ENCODE measurements at places on chromosomes 4 and X.

DNA sequence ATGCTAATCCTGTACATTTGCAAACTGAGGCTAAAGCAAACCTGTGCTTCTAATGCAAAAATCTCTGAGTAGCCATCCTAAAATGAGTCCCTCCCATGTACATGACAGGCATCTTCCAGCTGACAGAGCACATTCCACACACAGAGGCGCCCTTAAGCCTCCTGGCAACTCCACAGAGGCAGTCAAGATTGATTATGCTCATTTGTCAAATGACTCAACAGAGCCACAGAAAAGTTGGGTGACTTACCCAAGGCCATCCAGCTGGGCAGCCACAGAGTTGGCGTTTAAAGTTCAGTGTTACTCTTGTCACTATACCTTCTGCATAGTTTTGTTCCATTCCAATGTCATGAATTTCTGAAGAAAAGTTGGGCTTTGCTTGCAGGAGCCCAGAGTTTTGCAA lies 394.6 kb upstream of the FGF13 start:
- DNase-seq = no peak

GRCh38 chr4:176790398-176790797 lies 2.3 kb downstream of the VEGFC start:
- DNase-seq = no peak

GRCh38 chrX:103404231-103405008 lies 28.1 kb downstream of the BEX3 start:
- DNase-seq = no peak

DNA sequence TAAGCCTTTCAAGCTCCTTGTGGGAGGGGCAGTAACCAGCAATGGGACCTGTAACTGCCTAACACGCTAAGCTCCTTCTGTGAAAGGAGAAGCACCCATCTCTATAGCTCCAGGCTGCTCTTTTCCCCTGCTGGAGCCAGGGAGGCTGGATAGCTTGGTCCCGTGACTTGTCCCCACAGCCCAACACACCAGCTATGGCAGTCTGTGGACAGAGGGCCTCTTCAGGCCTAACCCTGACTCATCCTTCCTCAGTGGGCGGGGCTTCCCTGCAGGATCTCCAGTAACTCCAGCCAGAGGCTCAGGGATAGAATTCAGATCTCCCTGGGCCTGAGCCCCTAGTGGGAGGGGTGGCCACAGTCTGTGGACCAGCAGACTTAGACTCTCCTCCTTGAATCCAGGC lies 1290.1 kb downstream of the PCDH7 start:
- DNase-seq = no peak

- no peak for DNase-seq
Measured at GRCh38 chr4:19623866-19624265, 627.8 kb upstream of the SLIT2 start.

DNA sequence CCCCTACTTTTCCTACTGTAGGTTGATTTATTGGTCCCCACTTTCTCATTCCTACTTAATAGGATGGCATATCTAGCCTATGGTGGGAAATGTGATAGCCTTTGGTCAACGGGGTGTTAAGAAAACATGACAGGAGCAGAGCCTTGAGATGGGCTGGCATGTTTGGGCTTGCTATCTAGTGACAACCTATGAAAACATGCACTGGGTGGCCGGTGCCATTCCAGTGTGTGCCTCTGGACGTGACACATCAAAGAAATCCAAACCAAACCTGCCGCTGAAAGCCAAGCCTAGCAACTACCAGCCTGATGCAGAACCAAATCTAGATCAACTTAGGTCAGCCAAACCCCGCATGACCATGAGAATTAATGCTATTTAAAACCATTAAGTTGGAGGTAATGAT lies 317.6 kb downstream of the DMD start:
- DNase-seq = no peak

DNA sequence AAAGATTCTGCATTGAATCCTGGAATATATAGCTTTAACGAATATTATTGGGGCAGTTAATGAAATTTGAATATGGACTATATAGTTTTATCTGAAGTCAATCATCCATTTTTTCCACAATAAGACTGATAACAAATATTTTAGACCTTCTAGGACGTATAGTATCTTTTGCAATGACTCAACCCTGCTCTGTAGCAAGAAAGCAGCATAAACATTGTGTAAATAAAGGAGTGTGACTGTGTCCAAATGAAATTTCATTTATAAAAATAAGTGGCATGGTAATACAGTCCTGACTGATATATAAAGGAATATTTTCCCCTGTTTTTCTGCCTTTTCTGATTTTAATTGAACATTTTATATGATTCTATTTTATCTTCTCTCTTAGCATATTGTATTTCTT lies 947.7 kb upstream of the SLIT2 start:
- DNase-seq = no peak

GRCh38 chrX:87160435-87161010 lies 357.1 kb upstream of the KLHL4 start:
- DNase-seq = no peak

- no peak for DNase-seq
Measured at GRCh38 chr4:10316851-10317250, 140.4 kb downstream of the ZNF518B start.

Measured in NCI-H187 (cell line).